ENCODE measurements at places on chromosomes 1 and 21.
A peak's percentile ranks its signal among the peaks of the same experiment; 100 is the strongest.

DNA sequence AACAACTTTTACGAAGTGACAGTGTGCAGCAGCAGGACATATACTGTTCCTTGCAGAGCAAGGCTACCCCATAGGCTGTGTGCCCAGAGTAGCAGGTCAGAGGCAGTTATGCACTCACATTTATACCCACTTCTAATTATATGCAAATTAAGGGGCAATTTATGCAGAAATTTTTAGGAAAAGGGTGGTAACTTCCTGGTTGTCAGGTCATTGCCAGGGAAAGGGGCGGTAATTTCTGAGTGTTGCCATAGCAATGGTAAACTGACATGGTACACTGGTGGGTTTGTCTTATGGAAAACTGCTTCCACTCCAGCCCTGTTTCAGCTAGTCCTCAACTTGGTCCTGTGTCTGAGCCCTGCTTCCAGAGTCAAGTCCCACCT is 12.0 kb upstream of the SLAMF1 start:
- no peak for DNase-seq

DNA sequence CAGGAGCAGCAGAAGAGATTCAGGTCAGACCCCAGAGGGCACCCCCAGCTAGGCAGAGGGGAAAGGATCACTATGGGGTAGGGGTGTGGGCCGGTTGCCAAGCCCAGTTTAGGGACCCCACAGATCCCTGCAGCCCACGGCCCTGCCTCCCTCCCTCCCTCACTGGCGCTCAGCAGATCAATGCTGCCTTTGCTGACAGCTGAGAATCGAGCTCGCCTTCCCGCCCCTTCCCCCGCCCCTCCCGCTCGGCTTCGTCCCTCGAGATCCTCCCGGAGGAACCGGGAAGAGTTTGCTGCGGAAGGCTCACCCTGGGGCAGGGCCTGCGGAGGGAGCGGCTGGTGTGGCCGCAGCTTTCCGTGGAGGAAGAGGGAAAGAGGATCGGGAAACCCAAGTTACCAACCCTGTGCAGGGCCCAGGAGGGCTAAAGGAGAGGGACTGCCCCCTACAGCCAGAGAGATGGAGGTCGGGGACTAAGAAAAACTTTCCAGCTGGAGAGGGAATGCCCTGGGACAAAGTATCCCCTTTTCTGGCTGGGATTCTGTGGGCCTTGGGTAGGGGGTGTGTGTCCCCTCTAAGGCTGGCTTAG is 1.1 kb upstream of the KCNQ4 start:
- no peak for DNase-seq

DNA sequence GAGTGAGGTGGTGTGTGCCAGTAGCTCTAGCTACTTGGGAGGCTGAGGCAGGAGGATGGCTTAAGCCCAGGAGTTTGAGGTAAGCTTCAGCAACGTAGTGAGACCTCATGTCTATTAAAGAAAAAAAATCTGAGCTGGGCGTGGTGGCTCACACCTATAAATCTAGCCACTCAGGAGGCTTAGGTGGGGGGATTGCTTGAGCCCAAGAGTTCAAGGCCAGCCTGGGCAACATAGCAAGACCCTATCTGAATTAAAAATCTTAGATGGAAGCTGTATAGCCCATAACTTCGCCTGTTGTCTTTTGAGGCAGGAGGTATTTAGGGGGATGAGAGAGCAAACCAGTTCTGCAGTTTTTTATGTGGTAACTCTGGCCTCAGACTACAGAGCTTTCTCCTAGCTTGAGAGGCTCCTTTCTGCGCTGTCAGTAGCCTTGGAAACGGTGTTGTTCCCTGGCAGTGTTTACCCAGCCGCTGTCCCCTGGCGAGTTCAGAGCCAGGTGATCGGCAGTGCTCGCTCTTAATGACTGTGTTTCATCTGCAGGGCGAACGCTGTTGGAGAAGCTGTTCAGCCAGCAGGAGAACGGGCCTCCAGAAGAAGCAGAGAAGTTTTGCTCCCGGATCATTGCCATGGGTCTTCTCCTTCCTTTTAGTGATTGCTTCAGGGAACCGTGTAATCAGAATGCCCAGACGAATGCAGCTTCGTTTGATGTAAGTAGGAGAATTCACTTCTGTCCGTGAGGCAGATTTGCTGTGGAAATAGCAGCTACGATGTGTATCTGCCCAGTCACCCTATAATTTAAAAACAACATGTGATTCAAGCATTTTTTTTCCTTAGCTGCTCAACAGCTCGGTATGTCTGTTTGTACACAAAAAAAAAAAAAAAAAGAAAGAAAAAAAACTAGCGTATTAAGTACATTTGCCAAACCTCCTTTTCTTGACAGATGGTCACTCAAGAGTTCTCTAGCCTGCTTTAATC is 31.2 kb downstream of the FMN2 start:
- peak; percentile 90 for DNase-seq

GRCh38 chr1:116720364-116721038 is 33.7 kb upstream of the CD2 start:
- DNase-seq = no peak

DNA sequence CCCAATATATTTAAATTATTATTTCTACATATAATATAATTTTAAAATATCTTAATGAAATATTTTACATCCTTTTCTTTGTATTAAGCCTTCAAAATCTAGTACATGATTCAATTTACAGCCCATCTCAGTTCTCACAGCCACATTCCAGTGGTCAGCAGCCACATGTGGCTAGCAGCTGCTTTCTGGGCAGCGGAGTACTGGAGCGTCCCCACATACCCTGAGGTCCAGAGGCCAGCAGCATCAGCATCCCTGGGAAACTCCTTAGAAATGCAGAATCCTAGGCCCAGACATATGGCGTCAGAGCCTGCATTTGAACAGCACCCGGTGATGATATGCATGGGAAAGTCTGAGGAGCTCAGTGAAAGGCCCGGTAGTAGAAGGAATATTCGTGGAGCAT is 8.6 kb upstream of the LHX4 start:
- DNase-seq = no peak

GRCh38 chr1:22780696-22781095 is 70.1 kb downstream of the EPHB2 start:
- DNase-seq = no peak

DNA sequence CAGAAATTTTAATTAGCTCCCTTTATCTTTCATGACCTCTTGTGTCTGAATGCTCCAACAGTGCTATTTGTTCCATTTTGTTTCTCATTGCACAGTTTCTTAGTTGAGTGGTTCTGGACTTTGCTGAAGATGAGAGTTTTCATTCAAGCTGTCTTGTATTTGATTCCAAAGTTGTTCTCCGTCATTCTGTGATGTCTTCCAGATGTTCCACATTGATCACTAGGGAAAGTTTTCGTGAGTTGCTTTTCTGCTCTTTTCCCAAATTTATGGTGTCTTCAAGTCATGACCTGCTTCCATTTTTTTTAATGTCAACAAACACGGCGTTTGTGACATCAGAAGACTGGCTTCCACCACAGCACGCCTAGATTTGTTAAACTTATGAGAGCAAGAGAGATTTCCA is 575.5 kb downstream of the MRPL39 start:
- DNase-seq = no peak

DNA sequence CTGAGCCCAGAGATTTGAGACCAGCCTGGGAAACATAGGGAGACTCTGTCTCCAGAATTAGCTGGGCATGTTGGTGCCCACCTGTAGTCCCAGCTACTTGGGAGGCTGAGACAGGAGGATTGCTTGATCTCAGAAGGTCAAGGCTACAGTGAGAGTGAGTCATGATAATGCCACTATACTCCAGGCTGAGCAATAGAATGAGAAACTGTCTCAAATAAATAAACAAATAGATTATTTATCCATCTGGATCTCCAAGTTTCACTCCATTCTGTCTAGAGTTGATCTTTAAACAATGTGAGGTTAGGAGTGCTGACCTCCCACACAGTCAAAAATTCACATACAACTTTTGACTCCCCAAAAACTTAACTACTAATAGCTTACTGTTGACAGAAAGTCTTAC is 106.8 kb upstream of the PALMD start:
- no peak for DNase-seq

DNA sequence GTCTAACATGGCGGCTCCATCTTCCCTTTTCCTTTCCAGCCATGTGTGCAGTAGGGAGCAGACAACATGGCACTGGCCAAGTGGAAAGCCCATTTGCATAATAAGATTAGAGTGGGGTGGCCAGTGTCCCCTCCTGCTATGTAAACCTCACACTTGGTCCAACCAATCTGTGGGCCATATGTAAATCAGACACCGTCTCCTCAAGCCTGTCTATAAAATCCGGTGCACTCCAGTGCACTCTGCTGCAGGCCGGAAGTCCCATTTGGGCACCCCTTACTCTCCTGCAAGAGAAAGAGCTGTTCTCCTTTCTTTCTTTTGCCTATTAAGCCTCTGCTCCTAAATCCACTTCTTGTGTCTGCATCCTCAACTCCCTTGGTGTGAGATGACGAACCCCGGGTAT is 44.1 kb downstream of the OLFML3 start:
- no peak for DNase-seq

DNA sequence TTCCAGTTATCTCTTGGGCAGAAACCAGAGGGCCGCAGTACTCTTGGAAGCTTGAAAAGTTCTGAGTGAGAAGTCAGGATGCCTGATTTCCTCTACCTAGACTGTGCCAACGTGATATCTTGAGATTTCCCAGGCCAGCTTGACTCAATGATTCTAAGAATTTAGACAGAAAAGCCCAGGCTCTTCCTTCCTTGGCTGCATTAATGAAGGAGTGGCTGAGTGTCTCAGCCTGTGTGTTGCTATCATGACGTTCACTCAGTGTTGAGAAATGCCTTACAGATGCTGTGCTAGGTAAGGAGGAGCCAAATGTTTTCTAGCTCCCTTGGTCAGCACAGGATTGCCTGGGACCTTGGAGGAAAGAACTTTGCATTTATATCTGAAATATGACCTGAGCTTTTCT is 454.1 kb upstream of the USP24 start:
- no peak for DNase-seq

GRCh38 chr1:205377355-205377754 is 20.6 kb upstream of the KLHDC8A start:
- no peak for DNase-seq

DNA sequence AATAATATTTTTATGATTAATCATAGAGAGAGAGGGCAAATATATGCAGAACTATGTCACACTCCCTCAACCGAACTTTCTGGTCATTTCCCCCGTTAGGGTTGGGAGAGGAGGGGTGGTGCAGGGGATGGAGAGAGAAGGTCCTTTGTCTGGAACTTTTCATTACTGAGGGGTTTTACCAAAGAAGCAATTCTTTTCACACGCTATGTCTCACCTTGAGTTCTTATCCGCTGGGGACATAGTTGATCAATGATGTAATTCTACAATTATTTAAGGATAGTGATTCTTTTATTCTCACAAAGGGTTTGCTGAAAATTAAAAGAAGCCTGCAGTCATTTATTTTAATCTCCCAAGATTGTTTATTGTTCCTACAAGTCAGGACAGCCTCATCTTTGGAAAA is 98.3 kb upstream of the RUNX1 start:
- no peak for DNase-seq

DNA sequence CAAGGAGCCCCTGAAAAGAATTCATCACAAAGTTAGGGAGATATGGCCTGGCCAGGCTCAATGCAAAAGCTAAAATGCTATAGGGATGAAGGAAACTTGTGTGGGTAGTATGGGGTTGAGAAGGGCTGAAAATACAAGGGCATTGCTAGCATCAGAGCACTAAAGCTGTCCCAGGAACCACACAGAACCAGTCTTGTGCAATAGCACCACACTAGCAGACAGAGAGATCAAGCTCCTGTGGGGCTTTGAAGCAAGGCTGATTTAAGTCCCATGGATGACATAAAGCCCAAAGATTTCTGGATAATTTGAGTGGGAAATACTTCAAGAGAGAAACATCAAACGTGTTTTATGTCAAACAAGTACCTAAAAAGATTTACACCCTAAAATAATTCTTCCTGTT is 97.1 kb downstream of the VAV3 start:
- DNase-seq = no peak

DNA sequence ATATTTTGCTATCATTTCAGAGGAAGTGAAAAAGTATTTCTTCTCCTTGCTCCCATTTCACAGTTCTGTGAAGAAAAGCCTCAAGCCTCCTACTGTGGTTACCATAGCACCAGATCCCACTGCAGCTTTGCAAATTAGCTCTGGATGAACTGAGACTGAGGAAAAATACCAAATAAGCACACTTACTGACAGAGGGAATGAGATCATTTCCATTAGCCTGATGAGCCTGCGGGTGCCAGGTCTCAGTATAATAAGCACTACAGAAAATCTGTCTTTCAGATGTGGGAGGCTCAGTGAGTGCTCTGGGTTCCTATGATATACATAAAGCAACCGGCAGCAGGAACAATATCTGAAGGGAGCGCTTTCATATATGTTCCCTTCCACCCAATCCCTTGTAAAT is 21.4 kb downstream of the XKR8 start:
- DNase-seq = no peak

DNA sequence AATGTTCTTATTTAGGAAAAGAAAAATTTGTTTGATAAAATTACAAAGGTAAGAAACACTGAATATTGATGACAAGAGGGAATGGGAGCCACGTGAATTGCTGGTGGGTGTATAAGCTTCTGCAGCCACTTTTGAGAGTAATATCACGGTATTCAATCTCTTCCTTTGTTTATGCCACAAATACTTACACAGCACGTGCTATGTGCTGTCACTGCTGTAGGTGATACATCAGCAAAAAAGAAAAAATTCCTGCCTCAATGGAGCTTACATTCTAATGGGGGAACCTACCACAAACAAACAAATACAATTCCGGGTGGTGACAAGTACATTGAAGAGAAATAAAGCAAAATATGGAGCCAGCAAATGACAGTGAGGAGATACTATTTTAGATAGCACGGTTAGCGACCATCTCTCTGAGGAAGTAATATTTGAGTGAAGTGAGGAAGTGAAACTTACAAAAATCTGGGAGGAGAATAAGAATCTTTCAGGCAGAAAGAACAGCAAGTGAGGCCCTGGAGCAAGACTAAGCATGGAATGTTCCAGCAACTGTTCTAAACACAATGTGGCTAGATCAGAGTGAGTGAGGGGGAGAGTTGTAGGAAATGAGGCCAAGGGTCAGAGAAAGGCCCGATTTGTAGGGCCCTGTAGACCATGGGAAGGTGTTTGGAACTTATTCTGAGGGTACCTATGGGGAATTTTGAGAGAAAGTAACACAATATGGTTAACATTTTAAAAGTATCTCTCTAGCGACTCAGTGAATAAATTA is 2.6 kb upstream of the FCRLB start:
- no peak for DNase-seq

DNA sequence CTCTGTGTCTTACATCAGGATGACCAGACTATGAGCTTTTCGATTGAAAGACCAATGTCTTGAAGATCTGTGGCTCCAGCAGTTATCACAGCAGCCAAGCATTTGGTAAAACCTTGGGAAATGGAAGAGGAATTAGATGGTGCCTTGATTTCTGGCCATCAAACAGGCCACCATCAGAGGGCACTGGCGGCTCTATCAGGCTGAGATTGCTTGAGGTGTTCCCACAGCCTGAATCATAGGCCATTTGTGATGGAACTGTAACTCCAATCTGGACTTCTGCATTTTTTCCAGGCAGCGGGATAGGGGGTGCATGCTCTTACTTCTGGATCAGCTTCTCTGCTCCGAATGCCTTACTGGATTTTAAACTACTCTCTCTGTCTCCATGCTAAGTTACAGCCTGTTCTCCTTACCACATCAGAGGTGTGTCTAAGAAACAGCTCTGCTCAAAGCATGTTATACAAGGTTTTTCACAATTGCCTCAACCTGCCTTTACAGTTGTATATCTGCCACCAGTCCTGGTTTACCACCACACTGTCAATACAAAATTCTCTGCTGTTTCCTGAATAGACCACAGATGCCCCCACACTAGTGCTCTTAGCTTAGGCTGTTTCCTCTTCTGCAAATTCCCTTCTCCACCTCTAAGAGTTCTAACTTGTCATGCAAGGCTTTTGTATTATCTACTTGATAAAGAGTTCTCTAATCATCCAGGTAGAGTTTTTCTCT is 180.9 kb downstream of the PTGER3 start:
- no peak for DNase-seq
